ENCODE measurements at places on chromosomes 5 and 9.

- DNase-seq = no peak
Observed at GRCh38 chr5:28542987-28543386, 1504.6 kb upstream of the CDH9 start.

GRCh38 chr5:145811834-145812625 is 23.1 kb downstream of the PRELID2 start:
- DNase-seq = no peak

GRCh38 chr5:36180556-36181350 is 28.8 kb downstream of the SKP2 start:
- DNase-seq = no peak

DNA sequence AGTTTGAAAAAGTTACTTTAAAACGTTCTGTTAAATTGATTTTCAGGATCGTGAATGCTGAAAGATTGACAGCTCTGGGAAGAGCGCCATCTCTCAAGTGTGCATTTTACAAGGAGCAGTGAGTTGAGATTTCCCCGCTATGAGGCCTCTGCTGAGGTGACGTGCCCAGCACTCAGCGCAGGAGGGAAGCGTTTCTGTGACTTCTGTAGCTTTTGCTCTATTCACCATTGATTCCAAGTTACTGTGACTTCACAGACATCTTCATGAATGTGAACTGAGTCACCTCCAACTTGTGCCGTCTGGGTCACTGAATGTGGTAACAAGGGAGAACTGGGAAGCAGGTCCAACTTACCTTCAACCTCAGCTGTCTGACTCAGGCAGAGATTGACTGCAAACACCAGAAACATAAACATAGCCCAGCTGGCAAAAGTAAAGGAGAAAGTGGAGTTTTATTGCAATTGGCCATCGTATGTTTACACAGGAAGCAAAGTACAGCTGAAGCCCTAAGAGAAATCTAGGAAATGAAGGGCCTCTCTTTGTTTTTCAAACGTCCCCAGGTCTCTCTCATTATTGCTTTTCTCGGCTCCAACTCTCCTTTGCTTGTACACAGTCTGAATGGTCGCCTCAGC is 428.8 kb upstream of the CLINT1 start:
- DNase-seq = no peak

DNA sequence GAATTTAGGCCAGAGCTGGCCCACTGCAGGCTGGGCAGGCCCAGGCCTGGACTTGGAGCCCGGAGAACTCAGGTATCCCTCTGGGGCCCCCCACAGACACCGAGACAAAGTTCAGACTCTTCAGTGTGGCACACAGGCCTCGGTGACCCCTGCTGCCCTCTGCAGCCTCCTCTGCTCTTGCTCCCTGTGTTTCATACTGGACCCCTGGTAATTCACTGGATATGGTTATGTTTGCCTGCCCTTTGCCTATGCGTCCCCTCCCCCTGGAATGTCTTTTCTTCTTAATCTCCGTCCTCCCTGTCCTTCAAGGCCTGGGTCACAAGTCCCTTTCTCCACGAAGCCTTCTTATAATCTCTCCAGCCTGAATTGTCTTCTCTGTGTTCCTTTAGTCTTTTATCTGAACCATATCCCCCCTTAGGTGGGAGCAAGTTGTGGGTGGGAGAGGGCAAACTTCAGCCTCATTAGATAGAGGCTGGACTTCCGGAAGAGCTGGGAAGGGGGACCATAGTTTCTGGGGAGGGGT is 30.1 kb downstream of the GSN start:
- no peak for DNase-seq

- DNase-seq = no peak
Observed at GRCh38 chr5:110045158-110045557, 355.4 kb downstream of the MAN2A1 start.

DNA sequence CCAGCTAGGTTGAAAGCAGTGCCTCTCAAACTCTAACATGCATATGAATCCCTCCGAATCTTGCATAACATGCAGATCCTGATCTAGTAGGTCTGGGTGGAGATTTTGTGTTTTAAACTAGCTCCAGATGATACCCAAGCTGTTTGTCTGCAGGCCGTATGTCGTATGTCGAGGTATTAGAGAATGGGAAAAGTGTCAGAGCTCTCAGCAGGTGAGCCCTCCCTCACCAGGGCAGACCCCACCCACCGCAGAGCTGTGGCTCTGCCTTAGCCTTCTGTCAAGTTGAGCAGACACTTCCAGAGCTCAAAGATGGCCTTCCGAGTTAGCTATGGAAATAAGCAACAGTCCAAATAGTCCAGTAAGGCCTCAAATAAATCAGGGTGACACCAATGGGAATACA is 83.2 kb upstream of the MAP3K1 start:
- no peak for DNase-seq

- DNase-seq = peak; percentile 26
Observed at GRCh38 chr5:93585041-93585766, 2.2 kb downstream of the NR2F1 start.

- no peak for DNase-seq
Observed at GRCh38 chr5:137347865-137348264, 151.3 kb downstream of the SPOCK1 start.

GRCh38 chr5:176906126-176906525 is 7.0 kb upstream of the HK3 start:
- DNase-seq = no peak

- no peak for DNase-seq
Observed at GRCh38 chr5:34648840-34649158, 7.3 kb upstream of the RAI14 start.

GRCh38 chr5:98907951-98908350 is 20.9 kb downstream of the CHD1 start:
- no peak for DNase-seq

DNA sequence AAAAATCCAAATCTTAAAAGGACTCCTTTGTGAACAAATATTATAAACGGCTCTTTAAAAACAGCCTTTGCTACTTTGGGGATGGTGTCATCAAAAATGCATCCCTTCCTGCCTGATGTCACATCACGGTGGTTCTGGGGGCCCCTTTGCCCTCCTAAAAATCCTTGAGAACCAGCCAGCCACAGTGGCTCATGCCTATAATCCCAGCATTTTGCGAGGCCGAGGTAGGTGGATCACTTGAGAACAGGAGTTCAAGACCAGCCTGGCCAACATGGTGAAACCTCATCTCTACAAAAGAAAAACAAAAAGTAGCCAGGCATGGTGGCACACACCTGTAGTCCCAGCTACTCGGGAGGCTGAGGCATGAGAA is 43.9 kb downstream of the FNBP1 start:
- DNase-seq = peak; percentile 20

DNA sequence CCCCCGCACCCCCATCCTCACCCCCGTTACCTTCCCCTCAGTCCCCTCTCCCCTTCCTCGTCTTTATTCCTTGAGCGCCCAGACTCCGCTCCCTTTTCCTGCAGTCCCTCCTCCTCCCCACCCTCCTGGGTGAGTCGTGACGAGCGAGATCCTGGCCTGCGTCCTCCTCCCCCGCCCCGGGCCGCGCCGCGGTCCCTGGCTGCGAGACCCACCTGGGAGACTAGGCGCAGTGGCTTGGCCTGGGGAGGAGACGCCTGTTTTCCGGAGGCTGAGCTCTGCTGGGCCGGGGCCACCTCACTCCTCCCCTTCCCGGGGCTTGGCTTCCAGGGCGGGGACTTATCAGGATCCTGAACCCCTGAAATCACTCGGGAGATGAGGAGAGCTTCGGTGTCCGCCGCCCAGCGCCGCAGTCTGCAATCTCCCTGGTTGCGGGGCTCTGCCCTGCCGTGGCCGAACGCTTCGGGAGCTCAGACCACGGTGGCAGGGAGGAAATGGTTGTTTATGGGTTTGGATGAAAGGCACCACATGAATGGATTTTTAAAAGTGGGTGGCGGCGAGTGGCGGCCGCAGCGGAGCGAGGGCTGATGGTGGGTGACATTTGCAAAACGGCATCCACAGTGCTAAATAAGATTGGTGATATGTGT is 984 bp downstream of the STXBP1 start:
- peak; percentile 52 for DNase-seq

DNA sequence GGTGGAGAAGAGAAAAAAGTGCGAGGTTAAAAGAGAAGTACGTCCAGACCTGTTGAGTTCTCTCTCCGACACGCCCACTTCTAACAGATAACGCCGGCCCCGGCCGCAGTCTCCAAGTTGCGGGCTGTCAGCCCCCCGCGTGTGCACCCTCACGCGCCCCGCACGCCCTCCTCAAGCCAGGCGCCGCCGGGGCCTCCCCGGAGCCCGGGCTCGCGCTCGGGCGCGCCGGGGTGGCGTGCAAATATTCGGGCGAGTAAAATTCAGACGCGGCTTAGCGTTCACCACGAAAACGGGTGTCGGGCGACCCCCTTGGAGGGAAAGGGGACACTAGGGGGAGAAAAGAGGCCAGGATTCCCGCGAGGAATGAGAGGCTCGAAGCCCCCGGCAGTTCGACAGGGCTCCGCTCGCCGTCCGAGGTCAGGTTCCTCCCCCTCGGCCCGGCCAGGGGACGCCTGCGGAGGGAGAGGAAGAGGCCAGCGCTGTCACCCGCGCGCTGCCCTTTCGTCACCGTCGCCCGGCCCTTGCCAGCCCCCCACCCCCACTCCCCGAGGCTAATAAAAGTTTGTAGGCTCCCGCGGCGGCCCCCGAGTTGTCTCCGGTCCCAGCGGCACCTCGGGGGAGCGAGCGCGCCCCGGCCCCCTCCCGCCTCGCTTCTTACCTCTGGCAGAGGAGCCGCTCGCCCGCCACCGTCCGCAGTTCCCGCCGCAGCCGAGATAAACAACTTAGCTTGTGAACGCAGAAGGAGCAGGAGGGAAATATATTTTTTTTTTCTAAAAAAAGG is 743 bp downstream of the NR3C1 start:
- DNase-seq = peak; percentile 77

GRCh38 chr9:35288778-35289177 is 127.0 kb downstream of the UNC13B start:
- DNase-seq = no peak

- no peak for DNase-seq
Observed at GRCh38 chr5:165508286-165508685, 2002.9 kb downstream of the MAT2B start.

GRCh38 chr5:87503004-87503403 is 90.3 kb upstream of the CCNH start:
- no peak for DNase-seq

DNA sequence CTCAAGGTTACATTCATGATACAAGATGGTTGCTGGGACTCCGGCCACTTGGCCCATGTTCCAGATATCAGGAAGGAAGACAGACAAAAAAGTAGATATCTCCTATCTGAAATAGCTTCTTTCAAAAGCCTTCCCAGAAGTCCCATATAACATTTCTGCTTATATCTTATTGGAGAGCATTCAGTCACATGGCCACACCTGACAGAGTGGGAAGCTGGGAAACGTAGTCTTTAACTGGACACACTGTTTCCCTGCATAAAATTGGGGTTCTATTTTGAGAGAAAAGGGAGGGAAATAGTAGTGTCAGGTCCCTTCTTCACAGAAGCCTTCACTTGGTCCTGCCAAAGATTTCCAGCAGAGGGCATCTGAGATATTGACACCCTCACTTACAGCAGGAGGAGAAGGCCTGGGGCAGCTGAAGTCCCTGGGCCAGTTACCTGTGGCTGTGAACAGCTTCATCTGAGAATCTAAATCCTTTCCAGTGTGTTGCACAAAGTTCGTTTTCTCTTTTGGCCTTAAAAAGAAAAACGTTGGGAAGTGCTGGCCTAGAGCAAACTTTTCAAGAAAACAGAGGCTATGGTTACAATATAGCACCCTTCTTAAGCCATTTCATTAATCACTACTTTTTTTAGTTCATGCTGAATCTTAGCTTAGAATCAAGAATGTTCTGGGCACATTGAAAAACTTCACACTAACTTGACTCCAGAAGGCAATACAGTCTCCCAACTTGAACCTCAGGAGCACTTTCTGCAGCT is 33.5 kb downstream of the SPEF2 start:
- peak; percentile 76 for DNase-seq

GRCh38 chr9:89843591-89843990 is 238.8 kb downstream of the GADD45G start:
- no peak for DNase-seq

- no peak for DNase-seq
Observed at GRCh38 chr9:89375191-89375760, 57.0 kb downstream of the SECISBP2 start.

- DNase-seq = peak; percentile 2
Observed at GRCh38 chr5:1759378-1759970, 40.2 kb downstream of the MRPL36 start.

- DNase-seq = peak; percentile 70
Observed at GRCh38 chr9:35749515-35750255, 598 bp downstream of the RGP1 start.

- DNase-seq = no peak
Observed at GRCh38 chr9:83339435-83339834, 198.8 kb downstream of the FRMD3 start.

- no peak for DNase-seq
Observed at GRCh38 chr5:91611746-91612145, 228.6 kb upstream of the ARRDC3 start.

- DNase-seq = no peak
Observed at GRCh38 chr5:32852535-32852934, 141.4 kb downstream of the NPR3 start.

GRCh38 chr9:123763910-123764588 is 165.9 kb downstream of the DENND1A start:
- no peak for DNase-seq

- DNase-seq = no peak
Observed at GRCh38 chr5:89397096-89397495, 514.1 kb upstream of the MEF2C start.

DNA sequence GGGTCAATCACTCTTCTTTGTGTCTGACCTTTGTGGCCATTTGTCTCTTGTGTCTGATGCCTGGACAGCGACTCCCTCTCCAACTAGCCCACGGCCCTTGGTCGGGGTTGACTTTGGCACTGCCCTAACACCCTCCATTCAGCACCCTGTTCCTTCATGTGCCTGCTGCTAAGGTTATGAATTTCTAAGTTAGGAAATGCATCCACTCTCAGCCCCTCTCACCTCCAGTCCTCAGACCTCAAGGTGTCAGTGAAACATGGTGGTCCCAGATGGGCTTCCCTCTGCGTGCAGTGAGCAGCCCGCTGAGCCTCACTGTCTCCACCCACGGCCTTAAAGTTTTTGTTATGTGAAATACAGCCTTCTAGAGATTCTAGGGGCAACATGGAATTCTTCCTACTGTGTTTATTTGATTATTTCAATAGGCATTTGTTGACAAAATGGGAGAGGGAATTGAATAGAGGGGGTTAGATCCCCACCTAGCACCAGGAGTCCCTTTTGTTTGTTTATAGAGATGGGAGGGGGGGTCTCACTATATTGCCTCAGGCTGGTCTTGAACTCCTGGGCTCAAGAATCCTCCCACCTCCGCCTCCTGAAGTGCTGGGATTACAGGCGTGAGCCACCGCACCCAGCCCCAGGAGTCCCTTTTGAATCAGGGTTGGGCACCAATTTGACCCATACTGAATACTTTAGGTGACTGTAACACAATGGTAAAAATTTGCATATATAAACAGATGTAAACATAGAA is 1.6 kb upstream of the GLIPR2 start:
- no peak for DNase-seq

- DNase-seq = no peak
Observed at GRCh38 chr9:3386753-3387152, 139.0 kb downstream of the RFX3 start.

DNA sequence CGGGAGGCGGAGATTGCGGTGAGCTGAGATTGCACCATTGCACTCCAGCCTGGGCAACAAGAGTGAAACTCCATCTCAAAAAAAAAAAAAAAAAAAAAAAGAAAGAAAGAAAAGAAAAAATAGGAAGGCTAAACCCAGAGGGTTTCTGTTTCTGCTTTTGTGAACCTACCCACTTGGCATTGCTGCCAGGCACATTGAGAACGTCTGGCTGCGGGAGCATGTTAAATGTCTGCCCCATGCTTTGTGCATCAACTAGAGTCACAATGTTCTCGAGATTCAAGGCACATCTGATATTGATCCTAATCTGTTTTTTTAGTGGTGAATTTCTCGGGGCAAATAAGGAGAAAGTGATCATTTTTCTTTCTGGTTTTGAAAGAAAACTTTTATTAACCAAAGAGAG is 2.8 kb downstream of the SLC25A25 start:
- DNase-seq = no peak

- DNase-seq = no peak
Observed at GRCh38 chr9:73844135-73844534, 653.0 kb upstream of the RORB start.
